ENCODE measurements at places on chromosomes 3 and 15.

GRCh38 chr3:167866331-167866730 lies 130.8 kb downstream of the SERPINI1 start:
- DNase-seq = no peak

GRCh38 chr3:127254033-127254644 lies 33.7 kb downstream of the PRR20G start:
- DNase-seq = no peak

GRCh38 chr3:45029661-45030060 lies 3.6 kb downstream of the CLEC3B start:
- no peak for DNase-seq

DNA sequence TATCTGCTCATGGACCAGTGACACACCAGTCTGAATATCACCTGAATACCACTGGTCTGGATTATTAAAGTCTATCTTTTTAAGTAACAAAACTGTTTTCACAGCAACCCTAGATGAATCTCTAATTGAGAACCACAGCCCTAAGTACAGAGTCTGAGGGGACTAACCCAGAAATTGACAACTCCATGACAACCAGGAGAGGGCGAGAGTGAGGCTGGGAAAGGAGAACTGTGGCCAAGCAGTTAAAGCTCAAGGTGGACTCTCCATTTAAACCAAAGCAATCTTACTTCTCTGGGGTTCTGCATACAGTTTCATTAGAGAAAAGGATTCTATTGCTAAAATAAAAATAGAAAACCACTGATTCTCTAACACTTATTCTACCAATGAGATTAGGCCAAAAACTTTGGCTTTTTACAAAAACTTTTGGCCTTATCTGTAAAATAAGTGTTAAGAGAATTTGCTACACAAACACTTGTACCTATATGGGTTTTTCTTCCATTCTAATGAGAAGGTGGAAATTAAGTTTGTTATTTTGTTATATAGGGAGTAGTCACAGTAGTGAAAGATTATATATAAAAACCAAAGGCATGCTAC lies 11.4 kb downstream of the NEK10 start:
- DNase-seq = peak; percentile 40

DNA sequence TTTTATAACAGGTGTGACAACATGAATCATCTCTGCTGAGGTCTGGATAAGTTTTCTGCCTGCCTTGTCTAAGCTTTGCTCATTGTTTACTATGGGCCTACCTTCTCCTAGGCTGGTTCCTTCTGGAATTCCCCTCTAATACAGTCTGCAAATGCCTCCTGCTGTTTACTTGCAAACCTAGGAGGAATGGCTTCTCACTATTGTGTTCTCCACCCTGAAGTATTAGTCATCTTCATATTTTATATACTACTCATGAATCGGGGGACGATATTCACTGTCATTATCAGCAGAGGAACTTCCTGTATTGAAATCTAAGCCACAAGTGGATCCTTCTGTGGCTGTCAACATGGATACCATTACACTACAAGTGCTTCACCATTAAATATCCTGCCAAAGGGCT lies 154.8 kb downstream of the PLCL2 start:
- DNase-seq = no peak

DNA sequence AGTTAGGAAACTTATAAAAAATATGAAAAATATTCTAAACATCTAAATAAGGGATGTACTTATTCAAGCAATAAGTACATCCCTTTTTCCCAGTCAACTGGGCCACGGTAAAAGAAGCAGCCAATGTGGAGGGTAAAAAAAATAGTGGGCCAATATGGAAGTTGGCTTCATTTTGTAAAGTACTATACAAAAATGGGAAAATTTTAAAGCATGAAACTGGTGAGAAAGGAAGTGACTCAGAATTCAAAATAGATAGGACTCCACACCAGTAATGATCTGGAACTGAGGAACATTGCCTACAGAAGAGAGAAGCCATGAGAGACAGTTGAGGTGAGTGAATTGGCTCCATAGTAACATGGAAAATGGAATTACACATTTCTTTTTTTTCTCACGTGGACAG lies 108.9 kb downstream of the FNDC3B start:
- no peak for DNase-seq

DNA sequence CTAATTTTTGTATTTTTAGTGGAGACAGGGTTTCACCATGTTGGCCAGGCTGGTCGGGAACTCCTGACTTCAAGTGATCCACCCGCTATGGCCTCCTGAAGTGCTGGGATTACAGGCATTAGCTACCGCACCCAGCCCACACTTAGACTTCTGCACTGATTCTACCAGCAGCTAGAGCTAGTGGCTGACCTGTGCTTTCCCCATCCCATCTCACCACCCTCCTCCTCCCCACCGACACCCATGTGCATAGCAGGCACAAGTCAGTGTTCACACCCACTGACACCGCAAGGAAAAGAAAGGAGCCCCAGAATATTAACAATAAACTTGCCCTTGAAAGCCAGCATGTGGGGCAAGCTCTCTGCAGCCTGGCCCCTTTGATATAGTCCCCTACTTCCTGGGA lies 11.2 kb upstream of the ABTB1 start:
- DNase-seq = no peak

DNA sequence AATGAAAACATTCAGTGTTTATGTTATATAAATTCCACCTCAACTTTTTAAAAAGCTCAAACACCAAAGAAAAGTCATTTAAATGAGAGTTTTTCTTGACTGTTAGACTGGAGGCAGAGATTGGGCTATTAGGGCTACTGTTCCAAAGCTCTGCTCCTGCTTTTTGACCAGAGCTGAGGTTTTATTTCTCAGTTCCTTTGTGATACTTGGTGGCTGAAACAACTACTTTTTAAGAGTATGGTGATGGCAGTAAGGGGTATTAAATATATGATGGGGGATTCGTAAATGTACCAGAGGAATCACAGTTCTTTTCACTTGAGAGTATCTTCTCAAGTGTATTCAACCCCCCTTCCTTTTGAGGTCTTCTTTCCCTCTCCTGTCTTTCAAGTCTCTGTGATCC lies 186.1 kb upstream of the CGNL1 start:
- DNase-seq = no peak

DNA sequence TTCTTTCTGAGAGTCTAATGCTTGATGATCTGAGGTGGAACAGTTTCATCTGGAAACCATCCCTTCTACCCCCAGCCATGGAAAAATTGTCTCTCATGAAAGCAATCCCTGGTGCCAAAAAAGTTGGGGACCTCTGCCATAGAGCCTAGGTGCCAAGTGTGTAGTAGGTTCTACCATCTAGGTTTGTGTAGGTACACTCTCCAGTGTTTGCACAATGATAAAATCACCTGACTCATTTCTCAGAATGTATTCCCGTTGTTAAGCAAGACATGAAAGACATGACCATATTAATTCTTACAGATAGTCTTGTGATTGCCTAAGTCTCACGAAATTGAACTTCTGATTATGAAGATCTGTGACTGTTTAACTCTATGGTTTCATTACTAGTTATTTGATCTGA lies 68.6 kb downstream of the KAT2B start:
- no peak for DNase-seq

GRCh38 chr3:177426878-177427495 lies 229.7 kb upstream of the TBL1XR1 start:
- DNase-seq = no peak

DNA sequence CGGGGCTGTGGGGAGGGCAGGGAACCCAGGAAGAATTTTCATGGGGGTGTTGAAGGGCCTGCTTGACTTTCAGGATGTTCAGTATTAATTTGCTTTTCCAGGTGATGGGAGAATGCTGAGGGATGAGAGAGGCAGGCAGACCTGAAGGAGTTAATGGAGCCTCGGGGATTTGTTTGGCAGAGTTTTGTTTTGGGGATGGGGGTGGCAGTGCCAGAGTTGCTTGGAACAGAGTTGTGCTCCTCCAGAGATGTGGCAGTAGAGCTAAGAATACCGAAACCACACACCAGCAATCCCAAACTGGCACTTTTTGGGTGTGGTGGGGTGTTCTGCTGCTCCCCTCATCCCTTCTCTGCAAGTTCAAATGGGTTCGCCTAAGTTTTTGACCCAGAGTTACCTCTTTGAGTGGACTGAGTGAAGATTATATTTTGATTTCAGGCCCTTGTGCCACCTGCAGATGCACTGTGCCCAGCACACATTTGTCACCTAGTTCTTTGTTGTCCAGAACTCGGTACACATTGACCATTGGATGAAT lies 1.6 kb downstream of the BOC start:
- DNase-seq = no peak

DNA sequence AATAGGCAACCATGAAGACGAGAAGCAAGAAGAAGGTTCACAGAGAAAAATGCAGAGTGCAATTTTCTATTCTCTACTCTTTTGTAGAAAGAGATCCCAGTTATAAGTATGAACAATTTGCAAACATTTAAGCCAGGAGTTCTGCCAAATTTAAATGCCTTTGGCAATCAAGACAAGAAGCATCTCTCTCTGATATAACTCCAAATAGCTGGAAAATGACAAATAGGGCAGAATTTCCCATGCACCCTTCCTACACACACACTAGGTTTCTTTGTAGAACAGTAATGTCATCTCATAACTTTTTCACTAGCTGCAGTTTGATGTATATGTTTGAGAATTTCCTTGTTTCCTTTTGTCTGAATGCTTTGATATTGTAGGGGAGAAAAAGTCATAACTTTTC lies 333.5 kb upstream of the AZI2 start:
- no peak for DNase-seq

GRCh38 chr3:123153125-123154019 lies 48.4 kb upstream of the SEC22A start:
- DNase-seq = no peak

GRCh38 chr15:40591389-40591788 lies 2.7 kb upstream of the KNL1 start:
- no peak for DNase-seq

DNA sequence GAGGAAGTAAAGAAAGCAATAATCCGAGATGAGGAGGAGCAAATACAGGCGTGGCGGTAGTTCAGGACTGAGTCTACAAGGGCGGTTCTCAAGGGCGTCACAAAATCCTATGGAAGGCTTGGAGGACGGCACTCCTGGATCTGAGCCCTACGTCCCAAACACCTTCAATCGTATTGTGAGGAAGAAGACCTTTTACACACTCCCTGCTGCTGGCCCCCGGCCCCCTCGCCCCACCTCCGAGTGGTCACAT lies 747 bp downstream of the PLD1 start:
- no peak for DNase-seq

DNA sequence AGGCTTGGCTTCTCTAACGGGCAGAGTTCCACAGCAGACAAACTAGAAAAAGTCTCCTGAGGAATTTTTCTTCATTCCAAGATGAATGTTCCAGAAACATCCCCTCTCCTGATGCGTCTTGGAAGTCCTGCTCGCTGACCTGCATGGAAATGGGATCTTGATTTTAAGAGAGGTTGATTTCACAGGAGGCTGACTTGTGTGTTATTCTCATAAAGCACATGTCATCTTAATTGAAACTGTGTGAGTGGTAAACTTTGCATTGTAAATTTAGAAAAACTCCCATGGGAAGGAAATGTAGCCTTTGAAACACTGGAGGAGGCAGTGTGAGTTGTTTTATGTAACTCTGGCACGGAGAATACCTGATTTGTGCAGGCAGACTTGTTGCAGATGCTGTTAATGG lies 337.8 kb upstream of the NR2E3 start:
- DNase-seq = no peak

DNA sequence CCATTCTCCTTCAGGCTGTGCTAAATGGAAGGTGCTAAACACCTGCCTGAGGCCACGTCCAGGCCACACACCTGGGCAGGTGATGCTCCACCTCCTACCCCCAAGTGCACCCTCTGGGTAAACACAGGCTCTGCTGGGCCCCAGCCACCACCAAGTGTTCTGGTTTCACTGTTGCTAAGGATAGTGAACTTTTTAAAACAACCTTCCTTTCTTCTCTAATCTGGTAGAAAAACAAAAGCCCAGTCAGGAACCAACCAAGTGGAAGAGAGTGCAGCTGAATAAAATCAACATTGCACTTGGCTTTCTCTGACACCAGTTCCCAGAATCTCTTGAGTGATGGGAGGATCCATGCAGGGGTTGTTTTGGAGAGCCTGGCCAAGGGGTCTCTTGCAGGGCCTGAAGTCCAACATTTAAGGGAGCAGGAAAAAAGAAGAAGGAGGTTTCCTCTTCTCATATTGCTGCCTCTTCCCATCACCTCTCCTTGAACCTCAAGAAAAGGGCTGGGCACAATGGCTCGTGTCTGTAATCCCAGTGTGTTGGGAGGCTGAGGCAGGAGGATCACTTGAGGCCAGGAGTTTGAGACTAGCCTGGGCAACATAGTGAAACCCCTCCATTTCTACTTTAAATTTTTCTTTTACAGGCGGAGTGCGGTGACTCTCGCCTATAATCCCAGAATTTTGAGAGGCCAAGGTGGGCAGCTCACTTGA lies 26.2 kb upstream of the ATP13A3 start:
- no peak for DNase-seq

DNA sequence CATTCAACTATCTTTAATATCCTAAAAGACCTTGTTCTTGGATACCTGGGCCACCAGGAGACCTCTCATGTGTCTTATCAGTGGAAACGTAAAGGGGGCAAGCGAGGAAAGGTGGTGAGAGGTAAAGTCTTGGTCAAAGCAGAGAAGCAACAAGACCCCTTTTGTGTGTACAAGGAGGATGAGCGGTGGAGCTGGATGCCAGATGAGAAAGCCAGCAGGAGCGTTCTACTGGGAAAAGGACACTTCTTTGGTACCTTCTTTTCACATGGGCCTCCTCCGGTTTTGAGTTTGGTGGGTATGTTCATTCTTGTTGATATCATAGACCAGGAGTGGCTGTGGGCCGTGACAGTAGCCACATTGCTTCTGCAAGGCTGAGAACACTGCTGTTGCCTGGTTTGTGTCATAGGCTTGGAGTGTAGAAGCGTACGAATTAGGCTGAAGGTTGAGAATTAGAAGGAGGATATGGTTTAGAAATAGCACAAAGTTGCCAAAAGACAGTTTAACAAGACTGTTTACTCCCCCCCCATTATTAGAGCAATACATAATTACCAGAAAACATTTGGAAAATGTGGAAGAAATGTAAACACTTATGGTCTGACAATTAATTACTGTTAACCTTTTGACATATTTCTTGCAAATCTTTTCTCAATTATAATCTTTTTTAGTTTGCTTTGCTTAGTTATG lies 46.8 kb upstream of the VILL start:
- DNase-seq = no peak

DNA sequence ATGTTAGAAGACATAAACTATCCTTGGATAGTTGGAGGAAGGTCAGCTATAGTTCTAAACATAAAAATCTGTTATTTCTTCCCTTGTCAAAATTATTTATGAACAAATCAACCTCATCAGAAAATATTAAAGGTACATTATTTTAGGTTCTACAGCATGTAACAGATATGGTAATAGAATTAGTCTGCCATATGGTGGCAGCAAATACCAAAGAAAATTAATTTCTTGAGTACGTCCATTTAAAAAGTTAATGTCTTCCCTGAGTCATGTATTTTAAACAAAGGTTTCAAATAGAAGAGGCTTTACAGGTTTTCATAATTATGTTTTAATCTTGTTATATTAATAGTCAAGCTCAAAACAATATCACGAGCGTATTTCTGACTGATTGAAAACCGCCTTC lies 17.9 kb upstream of the ANKRD28 start:
- DNase-seq = no peak

All from effector memory CD4-positive, alpha-beta T cell (primary cell).